ENCODE measurements at places on chromosomes 16 and 17. TPM values are rescaled to one million over a fixed set of nuclear protein-coding genes. Genes with fewer than 3 reads are reported as not detected.
A peak's percentile ranks its signal among the peaks of the same experiment; 100 is the strongest.

DNA sequence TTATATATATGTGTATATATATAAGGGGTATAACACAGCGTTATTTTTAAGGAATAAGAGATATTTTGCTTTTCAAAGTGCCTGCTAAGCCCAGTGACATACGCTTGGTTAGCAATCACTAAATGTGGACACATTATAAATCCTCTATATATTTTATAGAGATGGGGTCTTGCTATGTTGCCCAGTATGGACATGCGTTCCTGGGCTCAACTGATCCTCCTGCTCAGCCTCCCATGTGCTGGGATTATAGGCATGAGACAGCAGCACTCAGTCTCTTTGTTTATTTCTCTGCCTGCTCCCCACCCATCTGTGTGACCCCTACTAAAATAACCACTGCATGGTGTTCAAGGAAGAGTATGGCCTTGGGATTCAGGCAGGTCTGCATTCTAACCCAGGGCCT lies 63.4 kb downstream of the XYLT1 start:
- no peaks in the 10 kb centered on the region for H3K36me3 ChIP-seq
- no peak overlapping the region for H3K4me3 ChIP-seq
- H3K27me3 ChIP-seq = no peaks in the 10 kb centered on the region
- peaks cover 37% of the 10 kb centered on the region for H3K4me1 ChIP-seq

- no peak overlapping the region for H3K27ac ChIP-seq
- H3K4me1 ChIP-seq = no peaks in the 10 kb centered on the region
- H3K27me3 ChIP-seq = no peaks in the 10 kb centered on the region
- no peak for DNase-seq
- H3K36me3 ChIP-seq = no peaks in the 10 kb centered on the region
- no peak overlapping the region for H3K4me3 ChIP-seq
These were observed 17.8 kb downstream of the SPECC1 start for GRCh38 chr17:20026960-20027359.

DNA sequence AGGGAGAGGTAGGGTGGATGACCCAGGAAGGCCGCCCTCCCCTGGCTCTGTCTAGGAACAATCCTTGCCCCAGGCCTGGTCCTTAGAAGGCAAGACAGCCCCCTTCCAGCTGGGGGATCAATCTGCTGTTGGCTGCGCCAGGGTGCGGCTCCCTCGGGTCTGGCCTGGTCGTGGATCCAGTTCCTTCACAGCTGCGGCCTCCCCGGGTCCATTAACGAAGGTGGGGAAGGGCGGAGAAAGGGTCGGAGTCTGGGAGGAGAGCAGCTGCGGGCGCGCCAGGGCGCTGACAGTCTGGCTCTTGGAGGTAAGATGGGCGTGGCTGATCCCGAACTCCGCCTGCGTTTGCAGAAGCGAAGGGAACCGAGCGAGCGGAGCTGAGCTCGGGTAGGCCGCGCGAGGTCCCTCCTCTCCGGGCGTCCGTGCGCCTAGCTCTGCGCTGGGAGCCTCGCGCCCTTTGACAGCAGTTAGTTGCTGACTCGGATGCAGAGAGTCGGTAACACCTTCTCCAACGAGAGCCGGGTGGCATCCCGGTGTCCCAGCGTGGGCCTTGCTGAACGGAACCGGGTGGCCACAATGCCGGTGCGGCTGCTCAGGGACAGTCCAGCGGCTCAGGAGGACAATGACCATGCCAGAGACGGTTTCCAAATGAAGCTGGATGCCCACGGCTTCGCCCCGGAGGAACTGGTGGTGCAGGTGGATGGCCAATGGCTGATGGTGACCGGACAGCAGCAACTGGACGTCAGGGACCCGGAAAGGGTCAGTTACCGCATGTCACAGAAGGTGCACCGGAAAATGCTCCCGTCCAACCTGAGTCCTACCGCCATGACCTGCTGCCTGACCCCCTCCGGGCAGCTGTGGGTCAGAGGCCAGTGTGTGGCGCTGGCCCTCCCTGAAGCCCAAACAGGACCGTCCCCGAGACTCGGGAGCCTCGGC lies at the start of gene HSPB9:
HSPB9 (plus strand) TSS at position 434 of the 933 bp plus-strand sequence; CDS start at position 481, 47 bp downstream.
- H3K27ac ChIP-seq = no peak within 1 kb of the TSS
- no peaks in the 10 kb centered on the region for H3K27me3 ChIP-seq
- no peaks in the 10 kb centered on the region for H3K4me1 ChIP-seq
- no peak within 1 kb of the TSS for H3K4me3 ChIP-seq
- H3K36me3 ChIP-seq = peaks cover 9% of the 10 kb centered on the region
- DNase-seq = no peak

Gene TMEM114
- polyA plus RNA-seq = not detected

- no peak for DNase-seq
- no peaks in the 10 kb centered on the region for H3K4me1 ChIP-seq
- no peak overlapping the region for H3K4me3 ChIP-seq
- no peak overlapping the region for H3K27ac ChIP-seq
- H3K27me3 ChIP-seq = no peaks in the 10 kb centered on the region
These were observed 346.2 kb upstream of the TBX2 start for GRCh38 chr17:61053469-61053868.

DNA sequence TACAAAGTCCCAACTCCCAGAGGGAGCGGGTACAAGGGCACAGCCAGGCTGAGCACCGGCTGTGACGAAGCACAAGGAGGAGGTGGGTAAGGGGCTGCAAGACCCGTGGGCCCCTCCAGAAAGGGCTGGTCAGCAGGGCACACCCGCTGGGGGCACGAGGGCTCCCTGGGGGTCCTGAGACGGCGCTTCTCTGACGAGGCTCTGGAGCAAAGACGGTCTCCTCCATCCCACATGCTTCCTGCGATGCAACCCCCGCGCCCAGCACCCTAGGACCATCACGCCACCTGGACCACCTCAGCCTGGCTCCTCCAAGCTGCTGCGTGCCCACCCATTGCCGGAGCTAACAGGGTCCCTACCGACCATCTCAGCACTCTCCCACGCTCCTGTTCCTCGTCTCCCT lies 8.7 kb downstream of the CCDC57 start:
- no peak overlapping the region for H3K4me3 ChIP-seq
- H3K27me3 ChIP-seq = no peaks in the 10 kb centered on the region
- peaks cover 9% of the 10 kb centered on the region for H3K4me1 ChIP-seq
- no peaks in the 10 kb centered on the region for H3K36me3 ChIP-seq
- no peak overlapping the region for H3K27ac ChIP-seq
- no peak for DNase-seq

DNA sequence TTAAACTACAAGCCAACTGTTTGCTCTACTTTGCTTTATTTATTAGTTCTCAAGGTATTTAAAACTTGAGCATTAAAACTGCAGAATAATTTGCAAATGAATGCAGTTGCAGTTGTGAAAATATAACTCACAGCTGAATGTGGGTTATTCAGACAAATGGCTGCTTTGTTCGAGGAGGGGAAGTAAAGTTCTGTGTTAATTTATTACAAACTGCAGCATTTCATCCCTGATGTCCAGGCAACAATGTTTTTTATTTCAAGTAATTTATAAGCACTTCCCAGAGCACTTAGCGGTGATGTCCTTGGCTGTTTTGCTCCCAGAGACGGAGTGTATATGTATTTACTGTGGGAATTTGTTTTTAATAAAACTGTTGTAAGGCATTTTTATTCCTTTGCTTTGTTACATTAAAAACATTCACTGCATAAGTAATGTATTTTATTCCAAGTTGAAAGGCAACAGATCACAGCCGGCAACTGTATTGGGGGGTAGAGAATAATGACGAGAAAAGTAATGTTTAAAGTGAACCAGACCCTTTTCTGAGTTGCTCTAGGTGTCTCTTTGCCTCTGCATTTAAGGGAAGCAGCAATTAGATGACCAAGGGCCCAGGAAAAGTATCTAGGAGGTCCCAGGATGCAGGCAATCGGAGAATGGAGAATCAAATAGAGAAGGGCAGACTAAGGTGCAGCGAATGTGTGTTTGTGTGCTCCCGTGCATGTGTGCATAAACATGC lies 291.2 kb upstream of the SALL1 start:
- H3K27me3 ChIP-seq = no peaks in the 10 kb centered on the region
- H3K36me3 ChIP-seq = no peaks in the 10 kb centered on the region
- H3K27ac ChIP-seq = no peak overlapping the region
- H3K4me1 ChIP-seq = no peaks in the 10 kb centered on the region
- H3K4me3 ChIP-seq = no peak overlapping the region

Gene PNMT
- polyA plus RNA-seq = not detected

GRCh38 chr17:68777243-68777855 lies 176.2 kb upstream of the FAM20A start:
- H3K4me3 ChIP-seq = no peak overlapping the region
- no peaks in the 10 kb centered on the region for H3K36me3 ChIP-seq
- H3K27me3 ChIP-seq = no peaks in the 10 kb centered on the region
- H3K27ac ChIP-seq = no peak overlapping the region
- DNase-seq = no peak

GRCh38 chr16:22194707-22195444 lies 11.2 kb upstream of the EEF2K start:
- no peak overlapping the region for H3K4me3 ChIP-seq
- no peaks in the 10 kb centered on the region for H3K36me3 ChIP-seq
- no peaks in the 10 kb centered on the region for H3K27me3 ChIP-seq
- DNase-seq = peak; percentile 49
- H3K27ac ChIP-seq = peak overlapping the region; percentile 77

Gene TMEM219
- 74.6 TPM for polyA plus RNA-seq

Gene CRHR1
- polyA plus RNA-seq = not detected

DNA sequence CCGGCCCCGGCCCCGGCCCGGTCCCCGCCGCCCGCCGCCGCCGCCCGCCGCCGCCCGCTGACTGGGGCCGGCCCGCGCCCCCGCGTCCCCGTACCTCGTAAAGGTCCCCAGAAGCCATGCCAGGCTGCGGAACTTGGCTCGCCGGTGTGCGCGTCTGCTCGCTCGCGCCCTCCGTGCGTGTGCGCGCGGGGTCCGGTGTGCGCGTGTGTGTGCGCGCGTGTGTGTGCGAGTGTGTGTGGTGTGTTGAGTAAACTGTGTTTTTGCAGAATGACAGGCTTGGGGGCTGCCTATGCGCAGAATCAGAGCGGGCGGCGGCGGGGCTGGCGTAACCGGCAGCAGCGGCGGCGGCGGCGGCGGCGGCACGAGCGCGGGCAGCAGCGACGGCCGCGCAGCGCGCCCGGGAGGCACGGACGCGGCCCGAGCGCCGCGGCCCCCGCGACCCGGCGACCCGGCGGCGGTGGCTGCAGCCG lies 307 bp downstream of the CDYL2 start:
- DNase-seq = no peak
- H3K27ac ChIP-seq = no peak overlapping the region
- H3K27me3 ChIP-seq = no peaks in the 10 kb centered on the region
- no peaks in the 10 kb centered on the region for H3K36me3 ChIP-seq
- H3K4me3 ChIP-seq = peak overlapping the region; percentile 69

- no peaks in the 10 kb centered on the region for H3K36me3 ChIP-seq
- peak; percentile 66 for DNase-seq
- no peaks in the 10 kb centered on the region for H3K27me3 ChIP-seq
- H3K4me3 ChIP-seq = no peak overlapping the region
These were observed 10.8 kb downstream of the TMEM235 start for GRCh38 chr17:78242024-78242742.

Gene MPP2
- polyA plus RNA-seq = 0.51 TPM

Data from GM12878 (cell line).